NCI-H187 treated with DMSO at 0.1 percent for 48 hours (cell line): ENCODE measurements at places on chromosomes 6 and 20.

DNA sequence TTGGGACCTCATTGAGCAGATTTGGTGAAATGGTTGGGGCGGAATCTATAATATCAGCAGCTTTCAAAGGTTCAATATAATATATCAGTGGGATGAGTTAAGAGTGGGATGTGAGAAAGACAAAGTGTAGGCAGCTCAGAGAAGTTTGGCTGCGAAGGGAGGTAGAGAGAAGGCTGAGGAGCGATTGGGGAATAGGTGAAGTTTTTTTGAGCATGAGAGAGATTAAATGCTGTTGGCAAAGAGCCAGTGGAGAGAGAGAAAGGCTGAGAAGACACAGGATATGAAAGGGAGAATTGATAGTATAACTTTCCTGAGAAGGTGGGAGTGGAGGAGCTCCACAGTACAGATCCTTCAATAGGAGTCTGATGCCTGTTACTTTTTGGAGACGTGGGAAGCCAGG lies 12.1 kb upstream of the SERINC3 start:
- DNase-seq = no peak

DNA sequence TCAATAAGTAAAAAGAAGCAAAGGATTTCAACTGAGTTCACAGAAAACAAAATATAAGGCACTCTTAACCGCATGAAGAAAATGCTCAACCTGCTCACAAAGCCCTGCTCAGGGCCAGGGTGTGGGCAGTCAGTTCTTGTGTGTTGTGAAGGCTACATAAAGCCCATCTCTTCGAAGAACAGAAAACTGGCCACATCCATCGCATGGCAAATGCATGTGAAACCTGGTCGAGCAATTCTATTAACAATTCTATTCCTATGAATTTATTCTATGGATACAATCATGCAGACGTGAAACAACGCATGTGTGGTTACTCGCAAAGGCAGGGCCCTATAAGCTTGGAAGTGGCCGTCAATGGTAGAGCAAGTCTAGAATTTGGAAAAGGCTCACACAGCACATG lies 110.5 kb downstream of the PSMB1 start:
- no peak for DNase-seq

GRCh38 chr6:110341067-110341466 lies 17.1 kb downstream of the METTL24 start:
- no peak for DNase-seq

GRCh38 chr6:152271776-152272464 lies 365.2 kb downstream of the SYNE1 start:
- no peak for DNase-seq

- no peak for DNase-seq
Measured at GRCh38 chr20:13277663-13278295, 56.7 kb downstream of the ISM1 start.

DNA sequence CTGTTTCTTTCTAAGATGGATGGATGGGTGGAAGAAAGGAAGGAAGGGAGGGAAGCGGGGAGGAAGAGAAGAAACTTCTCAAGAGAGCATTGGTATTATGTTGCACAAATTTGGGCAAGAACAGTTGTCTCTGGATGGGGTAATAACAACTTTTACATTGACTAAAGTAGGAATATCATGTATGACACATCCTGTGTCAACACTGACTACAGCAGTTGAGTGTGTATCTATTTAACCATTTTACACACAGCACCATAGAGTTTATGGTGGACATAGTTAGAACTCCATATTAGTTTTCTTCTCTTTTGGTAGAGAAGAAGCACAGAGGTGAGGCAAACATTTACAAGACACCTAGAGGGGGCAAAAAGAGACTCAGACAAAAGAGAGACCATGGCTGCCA lies 44.2 kb upstream of the RNF146 start:
- no peak for DNase-seq

DNA sequence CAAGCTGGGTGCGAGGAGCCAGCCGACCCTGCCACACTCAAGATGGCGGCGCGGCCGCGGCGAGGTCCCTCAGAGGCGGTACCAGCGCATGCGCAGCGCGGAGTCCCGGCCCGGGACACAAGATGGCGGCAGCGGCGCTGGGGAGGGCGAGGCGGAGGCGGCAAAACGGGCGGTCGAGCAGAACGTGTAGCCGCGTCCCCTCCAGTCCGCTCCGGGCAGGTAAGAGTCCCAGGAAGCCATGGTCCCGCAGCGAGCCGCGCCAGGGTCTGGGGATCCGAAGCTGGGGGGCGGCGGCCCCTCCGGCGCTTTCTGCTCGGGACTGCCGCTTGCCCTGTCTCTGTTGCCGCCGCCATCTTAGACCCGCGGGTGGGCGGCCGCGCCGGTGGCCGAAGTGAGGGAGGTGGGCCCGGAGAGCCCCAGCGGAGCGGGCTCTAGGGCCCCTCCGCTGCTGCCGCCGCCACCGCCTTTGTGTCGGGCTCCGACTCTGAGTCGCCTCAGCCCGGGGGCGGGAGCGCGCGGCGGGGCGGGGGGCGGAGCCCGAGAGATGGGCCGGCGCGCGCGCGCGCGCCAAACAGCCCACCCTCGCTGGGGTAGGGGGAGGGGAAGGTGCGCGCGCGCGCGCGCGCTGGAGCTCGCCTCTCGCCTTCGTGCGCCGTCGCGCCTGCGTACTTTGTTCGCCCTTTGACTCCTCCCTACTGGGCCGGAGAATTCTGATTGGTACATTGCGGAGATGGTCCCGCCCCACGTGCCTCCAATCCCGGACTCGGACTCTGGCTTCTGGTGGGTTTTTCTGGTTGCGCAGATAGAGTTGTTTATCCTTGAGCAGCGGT lies at the start of gene PCIF1:
Gene PCIF1 (plus strand): TSS at position 98 of the 830 bp plus-strand sequence. CDS start 4,317 bp downstream, outside the sequence.
- DNase-seq = peak; percentile 50

GRCh38 chr20:59040667-59041066 lies 1.9 kb downstream of the PRELID3B start:
- DNase-seq = no peak

DNA sequence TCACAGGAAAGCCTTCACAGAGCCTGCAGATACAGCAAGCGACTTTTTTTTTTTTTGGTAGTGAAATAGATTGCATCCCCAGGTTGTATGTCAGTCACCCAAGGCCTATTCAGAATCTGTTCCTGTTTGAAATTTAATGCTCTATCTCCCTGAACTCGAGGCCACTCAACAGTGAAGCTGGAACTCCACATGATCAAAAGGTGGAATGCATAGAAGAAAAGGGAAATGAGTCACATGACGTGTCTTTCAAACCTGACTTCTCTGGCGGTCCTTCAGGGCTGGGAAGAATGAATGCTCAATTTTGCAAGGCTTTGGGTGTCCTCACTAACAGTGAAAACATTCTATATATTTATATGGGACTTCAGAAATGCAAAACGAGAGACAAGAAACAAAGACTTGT lies 88.4 kb upstream of the B3GAT2 start:
- DNase-seq = no peak

DNA sequence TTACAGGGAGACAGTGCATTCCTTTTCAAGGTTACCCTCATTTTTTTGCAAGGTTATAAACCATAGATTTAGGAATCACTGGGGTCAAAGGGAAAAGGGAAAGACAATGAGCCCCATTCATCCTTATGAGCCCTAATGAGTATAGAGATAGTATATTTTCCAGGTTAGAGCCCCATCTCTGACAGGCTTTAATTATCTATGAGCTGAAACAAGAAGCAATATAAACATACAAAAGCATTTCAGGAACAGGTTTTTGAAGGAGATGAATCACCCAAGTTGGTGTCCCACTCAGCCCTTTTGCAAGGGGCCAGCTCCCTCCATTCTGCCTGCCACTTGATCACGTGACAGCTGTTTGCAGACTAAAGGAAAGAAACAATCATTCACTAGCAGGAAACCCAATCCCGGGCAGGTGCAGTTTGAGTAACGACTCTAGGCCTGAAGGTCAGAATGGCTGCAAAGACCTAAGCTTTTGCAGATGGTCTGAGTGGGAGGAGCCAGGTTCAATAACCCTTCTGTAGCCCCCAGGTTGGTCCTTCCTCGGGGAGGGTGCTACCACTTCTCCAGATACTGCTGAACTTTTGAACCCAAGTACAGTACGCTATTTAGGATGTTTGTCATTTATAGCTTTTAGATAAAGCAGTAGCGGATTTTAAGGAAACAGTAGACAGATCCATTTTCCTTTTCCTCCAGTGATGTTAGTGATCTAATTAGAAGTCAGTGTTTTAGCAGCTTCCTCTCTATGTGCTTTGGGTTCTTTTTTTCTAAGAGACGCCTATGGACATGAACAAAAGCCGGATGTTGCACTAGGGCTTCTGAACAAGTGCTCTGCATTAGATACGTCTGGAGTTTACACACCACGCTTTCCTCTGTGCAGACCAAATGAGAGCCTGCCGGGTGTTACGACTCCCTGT lies 253.2 kb downstream of the SOX4 start:
- DNase-seq = peak; percentile 92

DNA sequence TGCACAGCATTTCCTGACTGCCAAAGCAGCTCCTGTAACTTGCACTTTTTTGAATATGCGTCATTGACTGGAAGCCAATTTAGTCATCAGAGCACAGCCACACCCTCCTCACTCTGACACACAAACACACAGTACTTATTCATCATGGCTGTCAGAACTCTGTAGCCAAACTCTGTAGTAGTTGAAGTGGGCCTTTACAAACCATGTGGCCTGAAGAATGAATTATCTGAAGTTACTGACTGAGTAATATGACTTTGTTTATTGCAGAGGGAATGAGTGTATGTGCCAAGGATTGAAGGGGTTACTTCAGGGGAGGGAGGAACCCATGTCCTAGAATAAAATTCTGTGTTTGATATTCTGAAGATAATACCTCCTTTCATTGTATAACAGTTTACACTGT lies 102.7 kb downstream of the FIG4 start:
- no peak for DNase-seq

DNA sequence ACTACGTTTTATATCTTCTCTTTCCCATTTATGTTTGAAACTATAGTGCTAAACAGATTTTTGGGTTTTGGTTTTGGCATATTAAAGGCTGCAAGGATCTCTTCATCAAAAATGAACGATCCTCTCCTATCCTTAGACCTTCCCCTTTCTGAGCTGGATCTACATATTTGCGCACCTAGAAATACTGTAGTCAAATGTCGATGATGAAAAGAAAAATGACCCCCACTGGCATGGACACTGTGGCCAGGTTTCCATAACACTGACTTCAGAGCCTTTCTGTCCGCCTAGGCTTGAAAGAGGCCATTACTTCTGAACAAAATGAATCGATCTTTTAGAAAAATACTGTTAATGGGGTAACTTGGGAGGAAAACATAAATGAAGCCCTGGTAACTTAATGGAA lies 5.8 kb downstream of the FLRT3 start:
- no peak for DNase-seq

GRCh38 chr20:50386641-50386960 lies 123.6 kb upstream of the PTPN1 start:
- no peak for DNase-seq

DNA sequence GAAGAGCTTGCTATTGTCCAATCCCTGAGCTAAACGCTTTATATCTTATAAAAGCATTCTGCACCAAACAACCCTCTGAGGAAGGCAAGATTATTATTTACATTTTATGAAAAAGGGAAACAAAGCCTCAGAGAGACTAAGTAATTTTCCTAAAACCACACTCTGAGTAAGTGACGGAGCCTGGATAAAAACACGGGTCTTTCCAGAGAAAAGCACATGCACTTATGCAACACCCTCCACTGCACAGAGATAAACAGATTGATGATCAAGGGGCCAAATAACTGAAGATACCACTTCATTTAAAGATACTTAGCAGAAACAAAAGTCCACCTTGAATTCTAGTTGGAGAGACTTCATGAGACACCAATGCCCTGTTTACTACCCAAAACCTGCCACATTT lies 214.7 kb upstream of the PDE10A start:
- no peak for DNase-seq

DNA sequence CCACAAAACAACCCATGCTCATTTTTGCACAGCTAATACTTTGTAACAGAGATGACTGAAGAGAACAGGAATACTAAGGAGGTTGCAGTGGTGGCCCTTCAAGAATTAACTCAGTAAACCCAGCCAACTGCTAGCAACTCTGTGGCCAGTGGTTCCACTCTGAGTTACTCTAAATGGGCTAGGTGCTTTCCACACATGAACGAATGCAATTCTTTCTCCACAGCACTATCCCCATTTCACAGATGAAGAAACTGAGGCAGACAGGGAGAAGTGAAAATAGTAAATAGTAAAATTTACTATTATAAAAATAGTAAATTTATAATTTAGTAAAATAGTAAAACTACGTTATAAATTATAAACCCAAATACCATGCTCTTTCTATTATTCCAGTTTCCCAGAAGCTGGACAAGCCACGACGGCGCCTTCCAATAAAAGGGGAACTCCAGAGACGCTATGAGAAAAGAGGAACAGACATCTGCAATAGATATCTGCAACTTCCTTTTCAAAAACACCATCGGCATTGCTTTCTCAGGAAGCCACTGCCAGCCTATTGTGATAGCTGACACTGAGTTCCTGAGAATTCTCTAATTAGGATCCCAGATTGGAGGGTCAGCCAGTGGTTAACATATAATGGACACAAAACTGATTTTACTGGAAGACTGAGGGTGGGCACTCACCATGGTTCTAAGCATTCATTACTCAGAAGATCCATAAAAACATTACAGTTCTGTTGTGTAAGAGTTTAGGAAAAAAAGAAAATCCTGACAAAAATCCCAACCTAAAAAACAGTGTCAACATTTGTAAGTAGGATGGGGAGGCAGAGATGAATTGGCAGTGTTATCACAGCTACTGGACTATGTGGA lies 16.2 kb downstream of the FKBP1A start:
- no peak for DNase-seq

DNA sequence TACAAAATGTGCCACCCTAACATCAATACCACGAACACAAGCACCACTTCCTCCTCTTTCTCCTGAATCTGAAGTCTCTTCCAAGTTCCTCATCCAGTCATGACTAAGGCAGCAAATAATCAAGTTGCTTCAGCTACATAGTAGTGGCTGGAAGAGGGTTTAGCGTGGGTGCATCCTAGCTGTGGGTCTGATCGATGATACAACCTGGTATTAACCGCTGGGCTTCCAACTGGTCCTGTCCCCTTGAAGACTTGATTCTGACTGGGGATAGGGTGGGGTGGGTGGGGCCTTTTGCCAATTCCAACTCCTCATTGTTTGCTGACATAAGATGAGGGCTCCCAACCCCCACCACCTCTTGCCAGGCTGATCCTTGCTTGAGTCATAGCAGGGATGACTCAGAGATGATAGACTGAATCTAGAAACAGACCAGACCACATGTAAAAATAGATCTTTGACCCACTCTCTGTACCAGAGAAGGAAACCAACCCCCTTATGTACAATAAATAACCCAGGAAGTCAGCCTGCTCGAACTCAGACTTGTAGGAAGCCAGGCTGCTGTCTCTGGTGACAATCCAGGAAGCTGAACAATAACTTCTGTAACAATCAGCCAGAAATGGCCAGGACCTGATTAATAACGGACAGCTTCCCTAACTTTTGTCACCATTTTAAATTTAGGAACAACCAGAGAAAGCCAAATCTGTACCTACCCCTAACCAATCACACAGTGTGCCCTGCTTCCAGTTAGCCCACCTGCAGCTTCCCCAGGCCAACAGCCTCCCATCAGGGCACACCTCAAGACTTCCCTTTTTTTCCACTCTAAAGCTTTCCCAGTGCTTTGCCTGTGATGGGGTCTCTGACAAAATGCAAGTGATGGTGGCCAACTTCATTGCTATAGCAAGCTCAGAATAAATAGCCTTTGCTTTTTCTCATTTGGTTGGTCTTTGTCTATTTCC lies 68.9 kb upstream of the FAM184A start:
- DNase-seq = no peak

GRCh38 chr6:38248500-38249234 lies 391.1 kb downstream of the BTBD9 start:
- DNase-seq = no peak

GRCh38 chr20:37697314-37697713 lies 3.5 kb downstream of the CTNNBL1 start:
- no peak for DNase-seq
